ENCODE measurements at places on chromosomes 2 and 18.

DNA sequence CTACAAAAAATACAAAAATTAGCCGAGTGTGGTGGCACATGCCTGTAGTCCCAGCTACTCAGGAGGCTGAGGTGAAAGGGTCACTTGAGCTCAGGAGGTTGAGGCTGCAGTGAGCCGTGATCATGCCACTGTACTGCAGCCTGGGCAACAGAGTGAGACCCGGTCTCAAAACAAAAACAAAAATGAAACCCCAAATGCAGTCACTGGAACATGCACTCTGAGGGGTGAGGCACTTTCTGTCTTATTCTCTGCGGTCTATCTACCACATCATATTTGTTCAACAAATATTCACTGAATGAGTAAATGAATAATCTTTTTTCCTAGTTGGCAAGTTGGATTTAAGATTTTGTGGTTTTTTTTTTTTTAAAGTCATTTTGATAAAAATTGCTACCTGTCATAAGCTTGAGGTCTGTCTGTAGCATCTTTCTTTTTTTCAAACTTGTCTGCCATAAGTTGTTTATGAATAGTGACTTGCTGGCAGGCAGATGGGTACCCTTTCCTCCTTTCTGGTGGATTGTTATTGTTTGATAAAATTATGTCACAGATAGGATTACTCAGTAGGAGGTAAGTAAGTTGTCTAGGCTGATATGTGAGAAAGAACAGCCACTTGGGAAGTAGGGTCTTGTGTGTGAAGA lies 11.8 kb downstream of the CHRNA1 start:
- DNase-seq = no peak

DNA sequence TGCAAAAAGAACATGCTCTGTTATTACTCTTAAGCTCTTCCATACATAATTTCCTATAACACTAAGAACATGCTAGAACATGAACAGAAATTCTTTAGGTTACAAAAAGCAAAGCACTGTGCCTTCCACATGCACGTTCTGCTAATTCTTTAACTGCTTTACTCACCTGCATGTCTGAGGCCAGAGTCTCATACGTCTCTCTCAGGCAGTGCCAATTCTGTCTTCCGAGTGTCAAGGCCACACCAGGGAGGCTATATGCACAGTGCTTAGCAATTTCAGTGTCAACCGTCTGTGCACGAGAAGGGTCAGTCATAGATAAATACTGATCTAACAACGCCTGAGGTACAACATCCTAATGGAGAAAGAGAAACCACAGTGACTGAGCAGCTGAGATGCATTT lies 55.1 kb downstream of the PPP4R1 start:
- DNase-seq = no peak

- peak; percentile 35 for DNase-seq
Measured at GRCh38 chr2:195575879-195576401, 81.1 kb upstream of the SLC39A10 start.

DNA sequence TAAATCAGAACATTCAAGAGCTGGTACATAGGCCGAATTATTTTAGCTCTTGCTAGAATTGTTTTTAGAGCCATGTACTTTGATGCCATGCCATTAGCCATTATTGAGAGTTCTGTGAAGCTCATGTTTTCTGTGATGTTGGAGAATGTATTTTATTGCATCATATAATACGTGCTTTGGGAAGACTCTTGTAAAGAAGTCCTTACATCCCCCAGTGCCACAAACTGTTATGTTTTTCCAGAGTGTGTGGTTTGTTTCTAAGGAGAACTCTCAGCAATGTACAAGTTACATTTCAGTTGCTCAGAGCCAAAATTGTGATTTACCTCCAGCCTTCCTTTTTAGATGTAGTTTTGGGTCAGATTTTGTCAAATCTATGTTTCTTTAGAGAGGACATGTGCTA lies 148.6 kb downstream of the HAUS1 start:
- no peak for DNase-seq

- no peak for DNase-seq
Measured at GRCh38 chr2:124024561-124025170, 421 bp upstream of the CNTNAP5 start.

DNA sequence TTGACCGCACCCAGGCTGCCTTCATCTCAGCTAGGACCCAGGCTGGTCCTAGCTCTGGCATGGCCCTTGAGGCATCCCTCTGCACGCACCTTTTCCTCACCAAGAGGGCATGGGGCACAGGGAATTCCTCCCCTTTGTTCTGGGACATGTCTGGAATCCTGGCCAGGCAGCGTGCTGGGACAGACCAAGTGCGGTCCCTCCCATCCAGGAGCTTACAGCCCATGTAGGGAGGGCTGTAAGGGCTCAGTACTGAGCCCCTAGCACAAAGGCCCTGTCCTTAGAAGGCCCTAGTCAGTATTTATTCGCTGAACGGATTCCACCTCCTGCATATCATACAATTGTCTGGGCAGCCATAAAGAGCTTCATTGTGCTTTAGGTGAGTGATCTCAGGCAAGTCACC lies 3.0 kb downstream of the TMEM37 start:
- no peak for DNase-seq

GRCh38 chr2:232319803-232320442 lies 58.6 kb upstream of the ALPP start:
- no peak for DNase-seq

- DNase-seq = no peak
Measured at GRCh38 chr2:228916416-228917090, 354.5 kb downstream of the PID1 start.

- no peak for DNase-seq
Measured at GRCh38 chr2:46684661-46685060, 205.3 kb downstream of the TMEM247 start.

DNA sequence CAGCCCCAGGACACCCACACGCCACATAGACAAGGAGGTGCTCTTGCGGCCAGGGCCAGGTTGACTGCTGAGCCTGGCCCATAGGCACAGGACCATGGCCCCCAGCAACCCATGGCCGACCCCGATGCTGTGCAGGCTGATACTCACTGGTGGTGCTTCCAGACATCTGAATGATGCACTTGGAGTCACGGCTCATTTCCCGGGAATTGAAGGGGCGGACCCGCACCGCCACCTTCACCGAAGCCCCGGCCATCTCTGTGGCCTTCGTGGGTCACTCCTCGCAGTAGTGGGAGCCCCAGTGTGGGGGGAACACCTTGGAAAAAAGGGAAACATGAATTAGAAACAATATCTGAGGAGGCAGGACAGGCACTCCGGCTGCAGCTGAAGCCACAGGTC lies 22.5 kb downstream of the KIF1A start:
- no peak for DNase-seq

DNA sequence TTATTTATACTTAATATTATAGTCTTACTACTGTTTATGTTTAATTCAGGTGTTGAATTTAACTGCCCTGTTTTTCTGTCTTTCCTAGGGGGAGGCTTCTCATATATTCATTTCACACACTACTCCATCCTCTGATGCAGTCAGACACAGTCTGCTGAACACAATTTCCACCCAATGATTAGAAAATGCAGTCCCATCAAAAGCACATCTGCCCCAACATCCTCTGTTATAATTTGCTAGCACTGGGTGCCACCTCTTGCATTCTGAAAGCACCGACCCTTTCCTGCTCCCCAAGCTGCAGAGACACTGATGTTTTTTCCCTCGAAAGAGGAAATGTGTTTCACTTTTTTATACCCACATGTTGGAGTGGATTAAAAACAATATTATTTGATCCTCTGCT lies 474.7 kb downstream of the PID1 start:
- DNase-seq = no peak

DNA sequence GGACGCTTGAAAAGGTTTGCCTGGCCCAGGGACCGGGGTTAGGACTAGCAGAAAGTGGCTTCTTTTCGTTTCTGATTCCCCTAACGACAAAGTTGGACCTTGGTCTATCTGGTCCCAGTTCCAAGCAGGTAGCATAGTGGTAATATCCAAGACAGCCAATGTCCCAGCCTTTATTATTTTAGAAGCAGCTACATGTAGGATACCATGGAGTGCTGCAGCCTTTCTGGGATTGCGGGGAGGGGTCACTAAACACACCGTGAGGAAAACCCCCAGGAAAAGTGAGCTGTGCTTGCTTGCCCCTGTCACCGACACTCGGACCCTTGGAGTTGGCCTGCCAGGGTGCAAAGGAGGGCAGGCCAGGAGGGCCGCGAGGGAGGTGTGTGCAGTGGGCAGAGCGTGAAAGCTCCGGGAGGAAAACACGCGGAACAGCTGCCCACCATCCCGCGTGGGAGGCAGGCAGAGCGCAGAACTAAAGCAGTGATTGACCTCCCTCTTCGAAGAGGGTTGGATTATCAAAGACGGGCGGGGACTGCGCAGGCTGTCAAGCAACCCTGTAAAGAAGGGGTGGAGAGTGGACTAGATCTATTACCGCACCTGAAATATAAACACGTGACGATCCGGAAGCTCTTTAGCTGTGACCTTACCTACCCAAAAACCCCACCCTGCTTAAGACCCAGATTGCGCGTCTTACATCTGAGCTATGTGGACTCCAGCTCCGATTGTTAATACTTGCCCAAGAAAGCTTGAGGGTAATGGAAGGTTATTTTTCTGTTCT lies 624 bp upstream of the MAP4K3 start:
- peak; percentile 31 for DNase-seq

GRCh38 chr18:63986885-63987284 lies 17.0 kb downstream of the SERPINB8 start:
- no peak for DNase-seq

DNA sequence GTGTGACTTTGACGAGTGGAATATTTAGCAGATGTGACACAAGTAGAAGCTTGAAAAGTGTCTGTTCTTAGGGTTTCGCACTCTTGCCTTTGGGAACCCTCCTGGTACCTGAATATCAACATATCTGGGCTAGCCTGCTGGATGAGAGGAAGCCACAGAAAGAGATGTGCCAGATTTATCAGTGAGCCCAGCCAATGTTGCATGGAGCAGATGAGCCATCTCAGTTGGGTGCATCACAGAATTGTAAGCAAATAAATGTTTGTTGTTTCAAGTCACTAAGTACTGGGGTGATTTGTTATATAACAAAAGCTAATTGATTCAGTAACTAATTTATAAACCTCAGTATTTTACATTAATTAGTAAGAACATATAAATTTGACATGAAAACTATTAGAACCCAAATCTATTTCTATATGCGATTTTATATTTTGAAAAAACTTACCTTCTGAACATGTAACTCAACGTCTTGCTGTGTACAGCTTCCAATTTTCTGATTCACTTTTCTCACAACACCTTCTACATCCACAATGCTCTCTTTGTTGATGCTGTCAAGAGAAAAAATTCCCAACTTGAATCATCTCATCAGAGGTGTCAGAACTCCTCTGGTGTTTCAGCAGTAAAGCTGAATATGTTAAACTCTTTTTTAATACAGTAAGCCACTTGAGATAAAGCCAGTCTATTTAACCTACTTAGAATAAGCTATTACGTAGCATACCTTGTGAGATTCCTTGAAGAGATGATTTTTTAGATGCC lies 42.3 kb downstream of the DARS1 start:
- DNase-seq = no peak

DNA sequence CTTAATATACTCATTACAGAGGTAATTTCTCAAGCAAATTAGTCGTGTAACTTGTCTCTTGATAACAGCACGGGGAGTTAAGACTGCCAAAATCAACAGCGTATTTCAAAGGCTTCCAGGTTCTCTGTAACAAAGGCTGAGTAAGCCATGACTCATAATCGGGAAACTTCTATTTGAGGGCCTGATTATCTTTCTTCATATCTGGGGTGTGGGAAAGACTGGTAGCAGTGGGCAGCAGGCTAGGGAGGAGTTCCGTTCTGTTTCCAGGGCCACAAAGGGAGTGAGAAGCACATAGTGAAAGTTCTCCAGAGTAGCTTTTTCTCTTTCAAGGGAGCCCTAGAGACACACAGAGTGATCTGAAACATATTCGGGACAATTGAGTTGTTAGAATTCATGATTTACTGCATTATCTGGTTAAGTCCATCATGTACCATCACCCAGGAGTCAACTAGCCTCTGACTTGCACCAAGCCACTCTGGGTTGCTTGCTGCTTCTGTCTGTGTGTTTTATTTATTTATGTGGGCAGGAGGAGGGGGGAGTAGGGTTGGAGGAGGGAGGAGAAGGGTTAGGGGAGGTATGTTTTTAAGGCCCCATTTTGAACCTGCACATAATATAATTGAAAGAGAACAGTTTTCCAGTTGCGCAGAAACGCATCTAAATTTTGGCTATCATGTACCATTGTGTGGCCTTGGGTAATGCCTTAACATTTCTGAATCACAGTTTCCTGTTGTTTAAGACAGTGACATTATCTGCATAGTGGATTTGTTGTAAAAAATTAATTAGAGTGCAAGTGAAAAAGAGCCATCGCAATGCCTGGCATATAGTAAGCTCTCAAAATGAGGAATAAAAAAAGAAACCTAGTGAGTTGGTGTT lies 80.5 kb upstream of the ITPRID2 start:
- no peak for DNase-seq

DNA sequence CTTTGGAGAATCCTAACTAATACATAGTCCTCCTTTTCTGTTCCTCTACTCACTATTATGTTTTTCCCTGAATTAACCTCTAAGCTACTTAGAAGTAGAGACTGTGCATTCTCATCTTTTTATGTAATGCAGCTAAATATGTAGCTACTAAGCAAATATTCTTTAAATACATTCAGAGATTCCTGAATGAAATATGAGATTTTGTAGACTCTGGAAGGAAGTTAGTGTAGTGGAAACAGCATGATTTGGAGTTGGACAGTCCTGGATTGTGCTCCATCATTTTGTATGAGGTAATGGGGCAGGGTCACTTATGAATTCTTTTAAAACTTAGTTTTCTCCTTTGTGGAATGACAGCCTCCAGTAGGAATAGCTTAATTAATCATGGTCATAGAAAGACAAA lies 24.7 kb upstream of the NT5C1B start:
- DNase-seq = no peak

- no peak for DNase-seq
Measured at GRCh38 chr2:213086050-213086449, 65.4 kb downstream of the IKZF2 start.

DNA sequence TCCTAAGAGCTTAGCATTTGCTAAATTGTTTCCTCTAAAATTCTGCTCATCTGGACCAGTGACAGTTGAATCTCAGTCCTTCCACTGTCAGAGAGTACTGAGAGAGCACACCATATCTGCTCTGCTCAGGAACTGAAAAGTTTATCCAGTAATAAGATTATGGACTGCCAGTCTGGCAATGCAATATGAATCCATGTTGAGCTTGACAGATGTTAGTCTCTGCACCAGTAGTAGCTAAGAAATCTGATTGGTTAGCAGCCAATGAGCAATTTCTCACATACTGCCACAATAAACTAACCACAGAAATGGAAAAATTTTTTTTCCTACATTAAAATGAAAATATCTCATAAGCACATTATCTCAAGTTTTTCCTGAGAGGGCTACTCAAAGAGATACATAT lies 2.3 kb downstream of the PRKD3 start:
- DNase-seq = no peak

- no peak for DNase-seq
Measured at GRCh38 chr2:120613742-120614571, 121.7 kb upstream of the GLI2 start.

- DNase-seq = no peak
Measured at GRCh38 chr18:8762968-8763367, 57.6 kb downstream of the MTCL1 start.

- DNase-seq = no peak
Measured at GRCh38 chr2:49029406-49029805, 124.9 kb downstream of the FSHR start.

- DNase-seq = no peak
Measured at GRCh38 chr2:207244971-207245925, 79.5 kb upstream of the KLF7 start.

Data from stimulated activated naive CD4-positive, alpha-beta T cell (primary cell).